Common myeloid progenitor, CD34-positive (primary cell): ENCODE measurements at places on chromosomes 13 and 19.
A peak's percentile ranks its signal among the peaks of the same experiment; 100 is the strongest.

GRCh38 chr13:84645196-84646012 lies 763.1 kb upstream of the SLITRK1 start:
- no peak for DNase-seq

GRCh38 chr13:90526711-90527110 lies 820.8 kb upstream of the MIR17HG start:
- DNase-seq = peak; percentile 13

GRCh38 chr13:43268632-43269031 lies 245.2 kb downstream of the DNAJC15 start:
- no peak for DNase-seq

DNA sequence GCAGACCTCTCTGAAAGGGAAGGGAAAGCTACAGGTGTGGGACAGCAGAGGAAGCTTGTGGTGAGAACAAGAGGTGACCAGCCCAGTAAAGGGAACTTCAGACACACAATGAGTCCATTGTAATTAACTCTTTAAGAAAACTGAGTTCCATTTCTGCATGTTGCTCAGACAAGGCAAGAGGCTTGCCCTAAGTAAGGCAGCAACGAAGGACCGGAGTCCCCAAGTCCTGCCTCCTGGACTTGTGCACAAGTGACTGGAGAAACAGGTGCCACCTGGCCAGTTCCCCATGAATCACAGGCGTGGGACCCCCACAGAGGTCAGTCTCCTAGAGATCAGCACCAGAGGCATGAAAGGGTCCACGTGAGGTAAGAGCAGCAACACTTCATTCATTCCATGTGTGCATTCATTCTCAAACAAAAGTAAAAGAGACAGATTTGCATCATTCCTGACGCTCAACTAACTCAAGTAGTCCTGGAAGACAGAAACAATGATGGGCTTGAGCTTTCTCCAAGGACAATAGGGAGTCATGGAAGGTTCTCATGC lies 14.7 kb upstream of the SIGLEC6 start:
- DNase-seq = no peak

DNA sequence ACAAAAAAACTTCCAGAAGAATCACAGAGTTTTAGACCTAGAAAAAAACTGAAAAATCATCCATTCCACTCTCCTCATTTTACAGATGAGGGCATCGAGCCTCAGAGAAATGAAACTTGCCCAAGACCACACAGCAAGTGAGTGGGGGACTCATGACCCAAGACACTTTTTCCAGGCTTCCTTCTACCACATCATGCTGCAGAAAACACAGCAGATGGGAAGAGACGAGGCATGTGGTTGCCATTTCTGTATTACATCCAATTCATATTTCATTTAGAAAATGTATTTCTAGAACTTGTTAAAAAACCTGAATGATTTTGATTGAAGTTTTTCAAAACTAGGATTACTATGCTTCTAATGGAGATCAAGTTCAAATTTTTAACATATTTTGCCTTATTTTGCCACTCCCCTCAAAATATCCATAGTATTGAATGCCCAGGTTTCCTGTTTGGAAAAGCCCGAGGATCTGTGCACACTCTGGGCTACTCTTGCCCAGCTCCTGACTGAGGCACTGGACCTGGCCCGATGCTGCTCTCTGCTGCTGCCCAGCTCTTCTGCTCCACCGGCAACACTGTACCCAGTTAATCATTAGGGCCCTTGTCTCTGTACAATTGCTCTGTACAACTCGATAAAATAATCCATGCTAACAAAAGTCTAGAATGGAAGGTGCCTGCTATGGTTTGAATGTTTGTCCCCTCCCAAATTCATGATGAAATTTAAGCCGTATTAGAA lies 157.4 kb downstream of the EFNB2 start:
- DNase-seq = no peak

DNA sequence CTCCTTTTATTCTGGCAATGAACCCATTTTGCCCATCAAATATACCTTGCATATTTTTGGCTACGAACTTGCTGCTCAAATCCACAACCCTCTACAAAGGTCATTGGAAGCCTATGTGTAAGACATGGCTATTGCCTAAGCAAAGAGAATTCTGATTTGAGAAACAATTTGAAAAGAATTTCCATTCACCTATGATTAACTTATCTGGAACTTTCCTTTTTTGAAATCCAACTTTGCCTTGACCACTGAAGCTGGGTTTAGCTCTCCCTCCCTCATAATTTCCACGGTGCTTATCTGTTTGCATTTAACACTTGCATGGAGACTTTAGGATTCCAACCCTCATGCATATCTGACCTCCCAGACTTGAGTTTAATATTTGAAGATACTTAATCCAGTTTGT lies 1514.7 kb upstream of the SLC10A2 start:
- no peak for DNase-seq

GRCh38 chr19:40633207-40633606 lies 32.0 kb downstream of the LTBP4 start:
- DNase-seq = no peak

- no peak for DNase-seq
Observed at GRCh38 chr19:38209671-38210457, 14.2 kb downstream of the DPF1 start.

- peak; percentile 31 for DNase-seq
Observed at GRCh38 chr19:6521718-6522646, 8.8 kb upstream of the TNFSF9 start.

DNA sequence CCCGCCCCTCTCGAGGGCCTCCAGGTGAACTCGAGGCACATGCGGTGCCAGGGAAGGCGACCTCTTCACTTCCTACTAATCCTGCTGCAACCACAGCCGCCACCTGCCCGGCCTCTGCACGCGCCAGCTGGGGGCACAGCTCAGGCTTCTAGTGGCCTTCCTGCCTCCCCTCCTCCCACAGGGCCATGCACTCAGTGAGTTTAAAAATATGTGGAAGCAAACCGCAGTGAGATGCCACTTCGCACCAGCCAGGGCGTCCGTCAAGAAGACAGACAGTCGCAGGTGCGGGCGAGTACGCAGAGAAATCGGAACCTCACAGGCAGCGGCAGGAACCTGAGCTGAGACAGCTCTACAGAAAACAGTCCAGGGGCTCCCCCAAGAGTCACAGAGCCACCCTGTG lies 10.4 kb downstream of the LMNB2 start:
- DNase-seq = peak; percentile 74

- no peak for DNase-seq
Observed at GRCh38 chr13:67299072-67299635, 69.0 kb upstream of the PCDH9 start.

DNA sequence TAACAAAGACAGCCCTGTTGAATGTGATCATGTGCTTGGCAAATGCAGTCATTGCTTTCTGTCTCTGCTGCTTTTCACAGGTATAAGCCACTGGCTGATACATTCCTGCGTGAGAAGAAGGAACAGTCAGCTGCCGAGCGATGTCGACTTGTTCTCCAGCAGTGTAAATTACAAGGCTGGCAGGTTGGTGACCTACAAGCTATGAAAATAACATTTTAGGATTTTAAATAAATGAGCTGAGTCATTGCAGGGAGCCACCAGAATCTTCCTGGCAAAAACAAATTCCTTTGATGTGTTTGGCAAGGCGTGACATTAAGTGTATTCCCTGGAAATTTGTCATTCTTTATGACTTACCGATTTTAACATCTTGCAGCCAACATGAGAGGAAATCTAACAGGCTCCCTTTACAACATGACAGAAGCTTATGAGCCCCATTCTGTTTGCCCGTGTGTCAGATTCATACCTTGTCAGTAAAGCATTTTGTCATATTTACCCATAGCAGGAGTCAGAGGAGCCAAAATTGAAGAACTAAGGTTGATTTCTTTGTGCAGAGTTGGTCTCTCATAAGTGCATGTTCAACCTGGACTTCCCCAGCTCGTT lies 471.4 kb downstream of the MYO16 start:
- DNase-seq = no peak

DNA sequence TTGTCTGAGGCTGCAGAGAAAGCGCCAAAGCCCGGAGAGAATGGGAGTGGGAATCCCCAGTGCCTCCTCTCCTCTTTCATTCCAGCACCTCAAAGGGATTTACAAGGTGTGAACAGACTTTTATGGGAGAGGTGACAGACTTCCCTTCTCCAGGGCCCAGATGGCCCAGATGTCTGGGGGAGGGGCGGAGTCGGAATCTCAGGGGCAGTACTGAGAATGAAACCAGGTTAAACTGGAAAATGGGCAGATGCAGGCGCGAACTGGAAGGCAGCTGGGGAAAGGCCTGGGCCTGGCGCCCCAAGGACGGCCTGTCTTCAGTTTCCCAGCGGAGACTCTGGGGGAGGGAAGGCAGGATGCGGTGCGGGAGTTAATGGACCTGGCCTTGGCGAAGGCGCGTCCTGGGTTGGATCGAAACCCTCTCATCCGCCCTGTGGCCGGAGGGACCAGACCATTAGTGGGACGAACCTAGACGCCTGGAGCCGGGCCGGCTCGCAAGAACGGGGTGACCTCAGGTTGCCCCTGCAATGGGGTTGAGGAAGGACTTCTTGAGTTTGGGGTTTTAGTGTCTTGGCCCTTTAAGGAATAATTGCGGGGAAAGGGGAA lies 592 bp upstream of the TRIP10 start:
- no peak for DNase-seq

- no peak for DNase-seq
Observed at GRCh38 chr13:113786262-113786841, 27.3 kb downstream of the TMEM255B start.

DNA sequence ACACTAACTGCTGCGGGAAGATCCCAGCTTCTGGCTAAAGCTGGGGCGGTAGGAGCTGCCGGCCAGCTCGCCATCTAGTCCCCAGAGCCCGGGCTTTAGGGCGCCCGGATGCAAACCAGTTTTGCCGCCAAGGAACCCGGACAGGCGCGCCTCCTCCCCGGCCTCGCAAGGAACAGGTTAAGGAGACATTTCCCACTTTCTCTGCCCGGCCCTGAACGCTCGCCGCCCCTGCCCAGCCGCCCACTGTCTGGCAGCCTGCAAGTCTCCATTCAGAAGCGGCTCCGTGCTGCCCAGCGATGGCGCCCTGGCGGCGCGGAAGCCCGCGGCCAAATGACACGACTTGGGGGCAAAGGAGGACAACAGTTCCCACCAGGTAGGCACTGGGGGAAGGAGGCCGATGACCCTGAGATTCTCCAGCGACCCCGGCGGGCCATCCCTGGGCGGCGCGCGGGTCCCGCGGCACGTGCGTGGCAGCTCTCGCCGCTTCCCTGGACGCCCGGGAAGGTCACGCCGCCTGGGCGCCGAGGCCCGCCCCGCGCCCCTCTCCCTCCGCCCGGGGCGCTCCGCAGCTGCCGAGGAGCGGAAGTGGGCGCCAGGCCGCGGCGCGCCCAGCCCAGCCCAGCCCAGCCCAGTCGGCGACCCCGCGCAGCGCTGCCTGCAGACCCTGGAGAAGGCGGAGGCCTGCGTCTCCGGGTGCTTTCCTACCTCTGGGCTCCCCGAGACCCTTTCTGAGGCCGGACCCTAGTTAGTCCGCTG lies 42.2 kb upstream of the HNRNPA1L2 start:
- peak; percentile 60 for DNase-seq

- no peak for DNase-seq
Observed at GRCh38 chr13:20714161-20714560, 10.7 kb downstream of the IL17D start.

DNA sequence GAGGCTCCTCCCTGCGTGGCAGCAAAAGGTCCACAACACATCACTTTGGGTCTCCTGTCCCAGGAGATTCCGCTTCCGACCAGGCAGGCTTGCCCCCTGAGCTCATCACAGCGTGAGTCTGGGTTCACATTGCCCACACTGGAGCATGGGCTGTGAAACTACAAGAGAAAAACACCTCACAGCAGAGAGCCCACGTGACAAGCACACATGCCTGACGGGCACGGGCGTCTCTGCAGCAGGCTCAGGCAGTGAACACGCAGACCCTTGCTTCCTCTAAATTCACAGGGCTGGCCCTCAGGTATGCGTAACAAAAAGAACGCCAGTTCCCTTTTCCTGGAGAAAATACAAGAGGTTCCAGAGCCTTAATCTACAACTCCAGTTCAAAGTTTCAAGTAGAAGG lies 41.9 kb downstream of the RASA3 start:
- DNase-seq = peak; percentile 61

DNA sequence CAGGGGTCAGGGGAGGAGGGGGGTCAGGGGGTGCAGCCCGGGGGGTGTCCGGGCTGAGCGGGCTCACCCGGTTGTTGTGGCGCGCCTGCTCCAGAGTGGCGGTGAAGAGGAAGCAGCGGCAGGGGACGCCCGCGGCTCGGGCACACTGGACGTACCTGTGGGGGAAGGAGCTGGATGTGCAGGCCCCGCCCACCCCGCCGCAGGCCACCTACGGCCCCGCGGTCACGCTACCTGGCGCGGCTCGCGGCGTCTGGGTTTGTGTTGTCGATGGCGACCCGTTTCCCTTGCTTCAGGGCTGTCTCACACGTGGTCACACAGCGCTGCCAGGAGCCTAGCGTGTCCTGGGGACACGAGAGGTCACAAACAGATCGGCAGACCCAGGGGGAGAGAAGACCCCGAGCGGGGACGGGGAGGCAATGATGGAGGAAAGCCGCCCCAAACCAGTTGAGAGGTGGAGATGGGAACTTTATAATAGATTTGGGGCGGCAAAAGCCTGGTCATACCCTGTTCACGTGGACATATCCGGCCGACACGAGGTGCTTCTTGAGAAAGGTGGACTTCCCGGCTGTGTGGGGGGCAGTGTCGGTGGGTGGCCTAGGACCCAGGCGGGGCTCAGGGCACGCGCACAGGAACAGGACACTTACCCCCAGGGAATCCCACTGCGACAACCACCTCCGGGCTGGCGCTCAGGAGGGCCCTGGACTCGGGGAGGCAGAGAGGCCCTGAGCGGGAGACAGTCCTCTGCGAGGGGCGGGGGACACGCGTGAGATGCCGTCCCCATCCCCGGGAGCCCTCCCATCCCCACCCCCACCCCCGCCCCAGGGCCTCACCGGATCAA lies 5.6 kb downstream of the PNKP start:
- no peak for DNase-seq

- DNase-seq = no peak
Observed at GRCh38 chr19:4136680-4137088, 12.8 kb upstream of the MAP2K2 start.

- peak; percentile 30 for DNase-seq
Observed at GRCh38 chr19:34963573-34964406, at the start of gene ZNF792. TSS of gene ZNF792 (minus strand) at chr19:34964229. CDS start at chr19:34963662, 567 bp downstream.

GRCh38 chr13:47396915-47397314 lies 500.1 kb upstream of the HTR2A start:
- no peak for DNase-seq

DNA sequence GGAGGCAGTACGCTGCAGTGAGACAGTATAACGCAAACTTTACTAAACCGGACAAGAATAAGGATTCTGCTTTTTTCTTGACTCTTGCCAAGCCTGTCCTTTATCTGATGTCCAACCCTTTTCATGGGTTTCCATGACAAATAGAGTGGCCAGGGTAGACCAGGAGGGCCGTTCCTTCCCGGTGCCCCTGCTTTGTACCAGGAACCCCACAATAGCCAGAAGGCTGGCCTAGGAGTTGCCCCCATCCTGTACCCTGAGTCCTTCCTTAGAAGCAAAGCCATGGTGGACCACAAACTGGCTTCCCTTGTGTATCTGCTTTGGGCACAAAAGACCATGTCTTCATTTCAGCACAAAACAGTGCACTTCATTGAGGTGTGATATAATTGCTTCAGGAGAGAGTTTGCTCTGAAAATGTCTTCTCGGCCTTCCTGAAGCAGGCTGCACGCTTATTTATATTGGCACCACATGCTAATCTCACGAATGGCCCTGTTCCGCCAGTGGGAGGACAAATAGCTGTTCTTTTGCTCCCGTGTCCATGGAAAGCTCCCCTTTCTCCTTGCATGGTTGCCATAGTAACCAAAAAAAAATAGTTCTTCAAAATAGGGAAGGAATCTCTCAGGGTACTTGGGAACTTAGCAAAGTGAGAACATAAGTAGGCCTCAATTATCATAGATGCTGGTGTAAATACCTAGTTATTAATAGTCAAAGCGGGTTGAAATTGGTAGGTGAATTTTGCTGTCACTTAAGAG lies 222.1 kb downstream of the ZIC5 start:
- DNase-seq = no peak

- DNase-seq = no peak
Observed at GRCh38 chr13:98476106-98476505, 100.8 kb downstream of the STK24 start.
